ENCODE measurements at places on chromosomes 5 and 9. TPM values are rescaled to one million over a fixed set of nuclear protein-coding genes. Genes with fewer than 3 reads are reported as not detected.

Gene LCN9
- not detected for total RNA-seq

Gene SLC46A2
- not detected for total RNA-seq

Gene ABLIM3
- total RNA-seq = 6.5 TPM

Gene HAND1
- not detected for total RNA-seq

Gene ZNF618
- total RNA-seq = 8.9 TPM

Gene SLC1A1
- 14.2 TPM for total RNA-seq

Gene LVRN
- 1.5 TPM for total RNA-seq

Gene DAB2
- 39.8 TPM for total RNA-seq

Gene ARSB
- 5.6 TPM for total RNA-seq

Gene HBEGF
- total RNA-seq = 12.0 TPM

Gene PDZD2
- 0.23 TPM for total RNA-seq

Gene GGTA1
- total RNA-seq = 0.12 TPM

Gene TAF11L10
- not detected for total RNA-seq

Gene C8G
- total RNA-seq = not detected

Gene GLRA1
- not detected for total RNA-seq

Gene MINAR2
- not detected for total RNA-seq

Gene SPINK13
- total RNA-seq = not detected
